ENCODE measurements at places on chromosomes 1 and 21. TPM values are rescaled to one million over a fixed set of nuclear protein-coding genes. Genes with fewer than 3 reads are reported as not detected.

The MUL1 gene
- total RNA-seq = 31.7 TPM

The ERG gene
- total RNA-seq = 4.8 TPM

The SLC16A1 gene
- total RNA-seq = 98.0 TPM

The LRRC71 gene
- 4.5 TPM for total RNA-seq

The NR1I3 gene
- not detected for total RNA-seq

The MXRA8 gene
- 40.6 TPM for total RNA-seq

The CD34 gene
- total RNA-seq = 10.5 TPM

The OR10T2 gene
- total RNA-seq = not detected

The KCNQ4 gene
- 1.7 TPM for total RNA-seq

All from spinal cord (tissue), 10 donors.